GM04504 (cell line): ENCODE measurements at places on chromosomes 1 and 21.

DNA sequence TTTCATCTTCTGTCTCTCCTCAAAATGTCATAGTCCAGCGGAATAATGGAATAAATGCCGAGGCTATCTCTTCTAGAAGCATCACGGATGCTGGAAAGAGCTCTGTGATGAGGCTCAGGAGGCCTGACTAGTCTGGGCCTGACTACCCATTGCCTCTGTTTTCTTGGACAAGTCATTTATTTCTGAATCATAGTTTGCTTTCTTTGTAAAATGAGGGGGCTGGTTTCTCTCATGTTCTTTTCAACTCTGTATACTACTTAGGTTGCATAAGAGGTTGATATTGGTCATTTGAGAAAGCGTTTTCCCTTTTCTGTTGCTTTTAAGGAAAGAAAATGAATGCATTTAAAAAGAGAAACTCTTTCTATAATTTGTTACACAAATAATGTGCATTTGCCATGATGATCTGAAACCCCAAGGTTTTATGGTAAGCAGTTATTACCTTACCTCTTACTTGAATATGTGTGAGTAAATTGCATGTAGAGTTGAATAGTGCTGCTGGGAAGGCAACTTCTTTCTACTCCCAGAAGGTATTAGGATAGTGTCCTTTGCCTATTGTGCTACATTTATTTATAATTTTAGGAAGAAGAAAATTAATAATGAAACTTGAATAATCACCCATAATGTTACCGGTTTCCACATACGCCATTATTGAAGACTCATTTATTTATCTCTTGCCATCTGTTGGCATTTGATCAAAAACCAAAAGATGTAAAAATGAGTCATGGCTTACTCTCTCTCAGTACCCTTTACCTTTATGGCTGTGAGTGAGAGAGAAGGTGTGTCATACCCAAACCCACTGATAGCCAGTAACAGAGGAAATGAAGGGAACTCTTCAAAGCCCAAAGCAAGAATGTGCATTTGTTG lies 179.1 kb downstream of the FASLG start:
- no peak for DNase-seq

GRCh38 chr1:112359961-112360767 lies 35.9 kb upstream of the CTTNBP2NL start:
- peak; percentile 65 for DNase-seq

DNA sequence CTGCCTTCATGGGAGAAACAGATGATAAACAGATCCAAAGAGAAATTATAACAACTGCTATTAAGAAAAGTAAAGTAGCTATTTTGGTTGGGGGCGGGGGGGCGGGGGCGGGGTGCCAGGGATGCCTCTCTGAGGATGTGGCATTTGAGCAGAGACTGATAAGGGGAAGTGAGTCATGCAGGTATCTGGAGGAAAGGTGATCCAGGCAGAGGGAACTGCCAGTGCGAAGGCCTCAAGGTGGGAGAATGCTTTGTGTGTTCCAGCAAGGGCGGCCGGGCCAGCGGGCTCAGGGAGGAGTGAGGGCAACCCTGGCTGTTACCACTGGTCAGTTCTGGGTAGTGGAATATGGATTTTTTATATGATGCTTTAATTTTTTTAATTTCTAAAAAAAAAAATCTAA lies 7.0 kb upstream of the TNFRSF1B start:
- no peak for DNase-seq

DNA sequence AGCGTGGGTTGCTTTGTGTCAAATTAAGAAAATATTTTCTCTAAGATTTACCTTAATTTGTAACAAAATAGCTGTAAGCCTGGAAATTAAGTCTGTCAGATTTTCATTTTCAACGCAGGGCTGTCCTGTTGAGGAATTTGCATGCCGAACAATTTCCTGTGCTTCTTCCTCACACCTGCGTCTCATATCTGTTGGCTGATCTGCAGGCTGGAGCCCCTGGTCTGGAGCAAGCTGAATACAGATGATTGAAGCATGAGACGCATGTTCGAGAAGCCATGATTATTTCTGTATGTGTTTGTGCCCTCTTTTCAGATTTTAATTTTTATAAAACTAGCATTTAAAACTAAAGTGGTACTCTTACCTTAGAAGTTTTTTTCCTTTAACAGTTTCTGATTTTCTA lies 9.8 kb downstream of the MIXL1 start:
- no peak for DNase-seq

DNA sequence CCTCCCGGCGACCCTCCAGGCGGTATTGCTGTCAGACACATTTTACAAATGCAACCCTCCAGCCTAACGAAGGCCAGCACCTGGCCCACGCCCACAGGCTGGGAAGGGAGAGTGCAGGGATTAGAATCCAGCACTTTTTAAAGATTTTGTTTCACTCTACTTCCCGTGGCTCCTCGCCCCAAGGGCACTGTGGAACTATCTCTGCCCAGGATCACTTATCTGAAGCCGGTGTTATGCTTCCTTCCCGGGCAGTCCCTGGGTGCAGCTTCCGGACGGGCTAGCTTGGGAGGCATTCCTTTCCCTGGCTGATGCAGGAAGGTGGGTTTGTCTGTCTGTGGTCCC lies 35.8 kb downstream of the CCN1 start:
- DNase-seq: no peak

DNA sequence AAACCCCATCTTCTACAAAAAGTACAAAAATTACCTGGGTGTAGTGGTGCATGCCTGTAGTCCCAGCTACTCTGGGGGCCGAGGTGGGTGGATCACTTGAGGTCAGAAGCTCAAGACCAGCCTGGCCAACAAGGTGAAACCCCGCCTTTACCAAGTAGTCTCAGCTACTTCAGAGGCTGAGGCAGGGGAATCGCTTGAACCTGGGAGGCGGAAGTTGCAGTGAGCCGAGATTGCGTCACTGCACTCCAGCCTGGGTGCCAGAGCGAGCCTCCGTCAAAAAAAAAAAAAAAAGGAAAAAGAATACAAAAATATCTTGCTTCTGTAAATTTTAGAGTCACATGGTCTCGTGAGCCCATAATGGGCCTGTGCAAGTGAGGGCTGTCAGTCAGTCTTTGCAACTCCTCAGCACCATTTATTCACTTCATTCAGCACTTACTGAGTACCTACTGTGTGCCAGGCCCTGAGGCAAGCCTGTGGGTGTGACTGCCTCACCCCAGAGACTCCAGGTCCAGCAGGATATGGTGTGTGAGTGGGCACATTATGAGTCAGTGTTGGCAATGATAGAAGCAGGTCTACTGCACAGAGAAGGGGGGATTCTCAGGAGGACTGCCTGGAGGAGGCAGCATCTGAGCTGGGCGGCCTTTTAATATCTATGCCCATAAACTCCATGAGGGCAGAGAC lies 46.8 kb upstream of the TARDBP start:
- DNase-seq: no peak

DNA sequence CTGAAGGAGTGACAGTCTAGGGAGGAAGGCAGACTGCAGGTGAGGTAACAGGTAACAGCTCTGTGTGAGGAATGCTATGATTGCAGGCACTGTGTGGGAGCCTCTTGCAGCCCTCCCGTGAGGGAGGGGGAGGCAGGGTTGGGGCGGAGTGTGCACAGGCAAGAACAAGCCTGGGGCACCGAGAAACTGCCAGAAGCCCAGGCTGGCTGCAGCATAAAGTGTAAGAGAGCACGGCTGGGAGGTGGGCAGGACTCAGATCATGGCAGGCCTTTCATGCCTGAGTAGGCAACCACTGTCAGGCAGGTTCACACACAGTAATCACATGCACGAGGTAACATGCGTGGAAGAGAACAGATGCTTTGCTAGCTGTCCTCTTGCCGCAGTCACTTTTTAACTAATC lies 11.3 kb upstream of the RHEX start:
- DNase-seq: no peak

- DNase-seq: no peak
Measured at GRCh38 chr1:218383051-218383450, 37.9 kb downstream of the TGFB2 start.

DNA sequence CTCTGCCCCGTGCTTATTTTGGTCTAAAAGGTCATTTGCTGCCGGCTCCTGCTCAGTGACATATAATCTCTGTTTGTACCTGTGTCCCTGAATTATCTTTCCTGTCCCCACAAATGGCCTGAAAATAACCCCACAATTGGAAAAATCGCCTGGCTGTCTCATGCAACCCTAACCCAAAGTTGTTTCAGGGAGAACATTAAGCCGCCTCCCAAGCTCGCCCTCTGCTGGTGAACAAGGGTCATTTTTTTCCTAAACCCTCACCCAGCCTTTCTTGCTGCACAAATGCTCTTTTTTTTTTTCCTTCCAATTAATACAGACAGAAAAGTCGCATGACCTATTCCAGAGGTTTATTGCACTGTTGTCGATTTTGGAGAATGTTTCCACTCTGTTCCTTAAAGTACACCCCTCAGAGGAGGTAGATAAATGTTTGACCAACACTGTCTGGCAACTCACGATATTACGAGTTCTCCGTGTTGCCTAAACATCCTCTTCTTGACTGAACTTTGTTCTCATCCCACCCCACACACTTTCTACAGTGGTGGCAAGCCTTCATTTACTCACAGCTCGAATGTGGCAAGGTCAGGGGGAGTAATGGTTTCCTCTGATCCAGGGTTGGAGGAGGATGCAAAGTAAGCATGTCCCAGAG lies 148.7 kb downstream of the ZZZ3 start:
- DNase-seq: no peak

DNA sequence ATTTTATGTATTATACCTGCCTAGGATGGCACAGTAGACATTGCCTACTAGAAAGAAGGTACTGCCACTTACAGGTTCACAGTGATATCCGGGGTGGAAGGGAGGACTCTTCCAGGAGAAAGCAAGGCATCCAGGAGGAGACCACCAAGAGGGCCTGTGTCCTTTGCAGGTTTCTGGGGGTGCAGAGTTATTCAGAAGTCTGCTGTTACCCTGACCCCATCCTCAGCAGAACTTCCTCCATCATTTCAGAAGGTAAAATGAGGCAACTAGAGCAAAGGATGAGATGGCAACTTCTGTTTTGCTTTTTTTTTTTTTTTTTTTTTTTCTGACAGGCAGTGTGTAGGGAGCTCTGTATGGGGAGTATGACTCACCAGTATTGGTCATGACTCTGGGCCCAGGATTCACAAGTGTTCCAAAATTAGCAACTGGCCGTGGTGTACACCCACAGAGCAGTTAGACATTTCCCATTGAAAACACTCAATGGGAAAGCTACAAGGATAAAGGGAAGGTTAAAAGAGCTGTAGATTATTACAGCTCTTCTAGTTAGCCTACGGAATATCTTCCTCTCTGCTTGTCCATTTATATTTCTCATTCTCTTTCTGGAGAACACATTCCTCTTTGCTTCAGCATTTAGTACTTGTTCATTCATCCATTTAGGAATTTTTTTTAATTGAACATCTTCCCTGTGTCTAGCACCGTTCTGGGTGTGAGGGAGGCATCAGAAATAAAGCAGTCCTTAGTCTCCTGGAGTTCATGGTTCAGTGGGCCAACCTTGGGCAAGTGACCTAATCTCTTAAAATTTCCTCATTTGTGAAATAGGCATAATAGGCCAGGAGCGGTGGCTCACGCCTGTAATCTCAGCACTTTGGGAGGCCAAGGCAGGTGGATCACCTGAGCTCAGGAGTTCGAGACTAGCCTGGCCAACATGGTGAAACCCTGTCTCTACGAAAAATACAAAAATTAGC lies 50.5 kb upstream of the PPP2R5A start:
- DNase-seq: peak; percentile 87

- no peak for DNase-seq
Measured at GRCh38 chr21:40070871-40071270, 203.6 kb downstream of the PCP4 start.

- no peak for DNase-seq
Measured at GRCh38 chr1:40785446-40785845, 1.9 kb downstream of the KCNQ4 start.

DNA sequence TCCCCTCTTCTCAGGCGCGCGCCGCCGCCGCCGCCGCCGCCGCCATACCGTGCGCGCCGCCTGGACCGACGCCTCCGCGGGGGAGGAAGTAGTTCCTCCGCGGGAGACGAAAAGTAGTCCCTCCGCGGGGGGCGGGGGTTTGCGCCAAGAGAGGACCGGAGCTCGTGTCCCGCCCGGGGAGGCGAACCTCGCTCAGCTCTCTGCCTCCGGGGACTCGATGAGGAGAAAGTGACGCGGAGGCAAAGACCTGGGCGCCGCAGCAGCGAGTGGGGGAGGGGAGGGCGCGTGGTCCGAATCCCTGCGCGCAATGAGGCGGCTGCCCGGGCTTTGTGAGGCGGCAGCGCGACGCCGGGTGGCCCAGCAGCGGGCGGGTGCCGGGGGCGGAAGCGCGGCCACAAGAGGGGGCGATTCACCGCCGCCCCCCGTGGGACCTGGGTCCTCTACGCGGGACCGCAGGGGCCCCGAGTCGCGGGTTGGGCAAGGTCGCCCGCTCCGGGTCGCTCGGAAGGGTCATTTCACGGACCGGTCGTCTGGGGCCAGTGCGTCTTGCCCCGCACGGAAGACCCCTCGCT lies at the start of gene BRWD1:
TSS of gene BRWD1 (minus strand) at position 62 of the 572 bp plus-strand sequence. CDS start 141 bp downstream, outside the sequence.
- DNase-seq: peak; percentile 72

GRCh38 chr1:207804721-207805468 lies 53.0 kb downstream of the CD46 start:
- no peak for DNase-seq

DNA sequence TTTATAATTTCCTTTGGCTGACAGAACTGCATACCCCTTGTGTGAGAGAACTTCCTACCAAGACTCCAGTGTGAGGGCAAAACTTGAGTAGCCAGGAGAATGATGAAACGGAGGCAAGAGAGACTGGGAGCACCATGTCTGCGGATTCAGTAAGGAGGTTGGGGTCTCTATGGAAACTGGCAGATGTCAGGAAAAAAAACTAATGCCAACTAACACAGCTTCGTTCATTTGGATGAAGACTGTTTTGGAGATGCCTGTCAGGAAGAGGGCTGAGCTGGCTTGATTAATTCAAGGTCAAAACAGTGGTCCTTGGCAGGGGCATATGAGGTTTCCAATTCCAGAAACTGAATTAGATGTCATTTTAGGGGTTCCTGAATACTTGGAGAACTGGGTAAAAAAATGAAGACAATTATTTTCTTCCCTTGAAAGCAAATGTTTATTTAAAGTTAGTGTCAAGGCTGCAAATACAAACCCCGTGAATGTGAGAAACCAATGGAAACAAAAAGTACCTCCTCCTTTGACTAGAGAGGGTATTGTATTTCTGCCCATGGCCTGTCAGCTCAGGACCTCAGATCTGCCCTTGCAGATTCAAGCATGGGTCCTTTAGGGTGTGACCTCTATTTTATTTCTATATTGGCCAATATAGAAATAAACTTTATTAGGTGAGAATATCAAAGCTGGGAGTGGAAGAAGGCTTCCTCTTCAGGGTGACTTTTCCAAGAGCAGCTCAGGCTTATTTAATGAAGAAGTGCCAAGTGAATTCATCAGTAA lies 110.5 kb downstream of the MAST2 start:
- DNase-seq: no peak

GRCh38 chr1:223628233-223629125 lies 37.0 kb downstream of the CAPN8 start:
- peak; percentile 6 for DNase-seq
